Lower leg skin (tissue), 4 donors: ENCODE measurements at places on chromosomes 13 and 19.
A peak's percentile ranks its signal among the peaks of the same experiment; 100 is the strongest.

- no peak for DNase-seq
These were observed 32.6 kb upstream of the SLC46A3 start for GRCh38 chr13:28751175-28751960.

DNA sequence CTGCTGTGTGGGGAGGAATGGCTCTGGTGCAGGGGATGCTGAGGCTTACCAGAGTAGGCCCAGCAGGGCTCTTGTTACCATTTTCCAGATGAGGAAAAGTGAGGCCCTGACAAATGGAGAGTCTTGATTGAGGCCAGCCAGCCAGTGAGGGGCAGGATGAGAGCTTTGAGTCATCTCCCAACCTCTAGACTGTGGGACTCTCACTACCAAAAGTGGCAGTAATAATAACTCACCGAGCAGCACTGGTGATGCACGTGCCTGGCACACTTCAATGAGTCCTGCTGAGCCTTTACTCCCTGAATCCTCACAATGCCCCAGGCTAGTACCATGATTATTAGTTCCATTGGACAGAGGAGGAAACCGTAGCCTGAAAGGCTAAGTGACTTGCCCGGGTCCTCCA, 7.8 kb downstream of the CIC start:
- no peak for DNase-seq

DNA sequence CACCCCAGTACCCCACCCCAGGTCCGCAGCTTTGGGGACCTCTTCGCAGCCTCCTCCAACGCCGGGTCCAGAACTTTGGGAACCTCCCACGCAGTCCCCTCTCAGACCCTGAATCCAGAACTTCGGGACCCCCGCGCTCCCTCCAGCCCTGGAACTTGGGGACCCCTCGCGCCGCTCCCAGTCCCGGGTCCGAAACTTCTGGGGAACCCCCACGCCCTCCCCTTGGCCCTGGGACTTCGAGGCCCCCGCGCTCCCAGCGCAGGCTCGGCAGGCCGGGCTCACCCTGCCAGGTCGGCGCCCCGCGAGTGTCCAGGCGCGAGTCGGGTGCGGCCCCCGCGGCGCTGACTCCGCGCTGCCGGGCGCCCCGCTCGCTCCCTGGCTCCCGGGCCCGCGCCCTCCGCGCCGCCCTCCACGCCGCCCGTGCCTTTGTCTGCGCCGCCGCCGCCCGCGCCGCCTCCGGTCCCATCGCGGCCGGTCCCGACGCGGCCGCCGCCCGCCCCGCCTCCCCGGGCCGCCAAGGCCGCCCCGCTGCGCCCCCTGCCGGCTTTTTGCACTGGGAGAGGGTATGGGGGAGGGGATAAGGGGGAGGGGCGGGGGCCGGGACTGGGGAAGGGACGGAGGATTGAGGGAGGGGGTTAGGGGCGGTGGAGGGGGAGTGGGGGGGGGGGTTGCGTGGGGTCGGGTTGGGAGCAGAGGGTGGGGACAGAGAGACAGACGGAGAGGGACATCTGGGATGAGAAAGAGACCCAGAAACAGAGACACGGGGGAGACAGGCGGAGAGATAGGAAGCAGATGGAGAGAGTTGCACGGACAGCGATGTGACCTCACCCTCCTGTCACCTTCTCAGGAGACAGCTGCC, at the start of gene HOMER3:
HOMER3 (minus strand) TSS at position 449 of the 859 bp plus-strand sequence. CDS start 2,235 bp downstream, outside the sequence.
- peak; percentile 60 for DNase-seq

DNA sequence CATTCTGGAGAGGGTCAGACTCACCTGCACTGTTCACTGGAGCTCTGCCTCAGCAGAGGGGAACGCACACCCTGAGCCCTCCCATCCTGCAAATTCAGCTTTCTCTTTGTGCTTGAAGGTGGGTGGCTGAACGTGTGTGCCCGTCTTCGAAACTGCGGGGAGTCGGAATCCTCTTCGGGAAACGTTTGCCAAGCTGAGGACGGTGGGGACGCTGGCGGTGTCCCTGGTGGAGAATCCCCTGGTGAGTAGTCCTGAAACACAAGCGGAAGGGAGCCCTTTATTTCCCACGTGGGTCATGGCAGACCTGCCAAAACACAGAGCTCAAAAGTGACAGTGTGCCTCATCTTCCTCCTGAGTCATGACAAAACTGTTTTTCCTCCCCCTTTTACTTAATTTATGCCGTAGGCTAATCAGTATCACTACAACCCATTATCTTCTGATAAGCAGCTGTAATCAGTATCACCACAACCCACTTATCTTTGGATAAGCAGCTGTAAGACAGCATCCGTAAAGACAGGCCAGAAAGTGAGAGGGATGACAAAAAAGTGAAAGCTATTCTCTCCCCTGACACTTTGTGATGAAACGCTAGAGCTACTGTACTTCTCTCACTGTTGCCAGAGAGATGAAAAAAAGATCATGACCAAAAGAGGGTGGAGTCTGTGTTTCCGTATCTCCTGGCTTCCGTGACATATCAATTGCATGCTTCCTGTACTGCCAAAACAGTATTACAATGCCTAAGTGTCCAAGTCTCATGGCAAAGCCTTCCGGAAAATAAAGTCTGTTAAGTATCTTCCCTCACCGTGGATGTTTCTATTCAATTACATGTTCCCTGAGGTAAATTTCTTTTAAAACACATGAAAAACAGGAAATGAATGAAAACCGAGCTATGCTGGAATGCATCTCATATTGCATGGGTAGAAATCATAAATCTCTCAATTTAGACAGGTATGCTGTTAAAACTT, 155.5 kb downstream of the TBC1D4 start:
- DNase-seq: no peak

DNA sequence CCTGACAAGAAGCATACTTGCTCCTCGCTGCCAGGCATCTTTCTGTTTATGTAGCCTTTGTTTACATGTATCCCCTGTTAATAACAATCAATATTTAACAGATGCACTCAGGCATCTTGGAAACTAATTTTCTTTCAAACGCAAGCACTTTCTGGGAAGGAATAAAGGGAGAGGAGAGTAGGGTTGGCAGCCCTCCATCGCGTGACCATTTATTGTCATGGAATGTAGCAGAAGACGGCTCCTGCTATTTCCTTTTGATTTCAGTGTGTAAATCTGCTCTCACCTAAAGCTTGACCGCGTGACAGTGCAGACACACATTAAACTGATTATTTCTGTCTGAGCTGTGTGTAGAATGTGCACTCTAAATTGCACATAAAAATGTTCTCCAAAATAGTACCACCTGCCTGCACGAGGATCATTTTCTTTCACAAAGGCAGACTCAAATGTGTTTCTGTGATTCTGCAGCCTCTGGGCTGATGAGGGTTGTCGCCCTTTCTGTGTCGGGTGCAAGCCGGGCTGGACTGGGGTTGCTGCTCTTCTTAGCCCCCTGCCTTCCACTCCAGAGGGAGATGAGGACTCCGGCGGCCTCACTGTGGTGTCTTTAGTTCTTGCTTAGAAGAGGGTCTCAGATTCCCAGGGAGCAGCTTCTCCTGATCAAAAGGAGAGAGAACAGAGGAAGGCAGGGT, 223.5 kb upstream of the MAB21L1 start:
- DNase-seq: no peak

DNA sequence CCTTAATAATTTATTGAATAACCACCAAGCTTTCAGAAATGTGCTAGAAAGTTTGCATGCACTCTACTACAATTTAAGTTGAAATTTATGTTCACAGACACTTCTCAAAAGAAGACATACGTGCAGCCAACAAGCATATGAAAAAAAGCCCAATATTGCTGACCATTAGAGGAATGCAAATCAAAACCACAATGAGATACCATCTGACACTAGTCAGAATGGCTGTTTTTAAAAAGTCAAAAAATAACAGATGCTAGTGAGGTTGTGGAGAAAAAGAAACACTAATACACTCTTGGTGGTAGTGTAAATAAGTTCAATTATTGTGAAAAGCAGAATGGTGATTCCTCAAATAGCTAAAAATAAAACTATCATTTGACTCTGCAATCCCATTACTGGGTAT, 308.8 kb upstream of the PCDH9 start:
- no peak for DNase-seq

DNA sequence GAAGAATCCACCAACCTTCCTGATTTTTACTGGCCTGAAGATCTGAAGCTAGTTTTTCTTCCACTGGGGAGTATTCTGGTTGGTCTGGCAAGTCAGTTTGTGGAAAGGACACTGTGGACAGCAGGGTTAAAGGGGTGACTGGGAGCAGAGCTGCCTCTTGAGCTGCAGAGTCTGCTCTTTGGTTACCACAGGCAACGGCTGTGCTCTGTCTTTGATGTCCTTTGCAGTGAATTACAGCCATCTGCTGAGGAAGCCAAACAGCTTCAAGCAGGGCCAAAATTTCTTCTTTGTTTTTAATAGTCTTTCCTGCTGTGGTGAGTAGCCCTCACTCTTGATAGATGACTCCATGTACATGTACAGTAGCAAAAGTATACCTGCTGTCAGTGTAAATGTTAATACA, 75.7 kb downstream of the ZNF100 start:
- no peak for DNase-seq

- no peak for DNase-seq
These were observed 25.7 kb downstream of the CAB39L start for GRCh38 chr13:49418206-49418605.

DNA sequence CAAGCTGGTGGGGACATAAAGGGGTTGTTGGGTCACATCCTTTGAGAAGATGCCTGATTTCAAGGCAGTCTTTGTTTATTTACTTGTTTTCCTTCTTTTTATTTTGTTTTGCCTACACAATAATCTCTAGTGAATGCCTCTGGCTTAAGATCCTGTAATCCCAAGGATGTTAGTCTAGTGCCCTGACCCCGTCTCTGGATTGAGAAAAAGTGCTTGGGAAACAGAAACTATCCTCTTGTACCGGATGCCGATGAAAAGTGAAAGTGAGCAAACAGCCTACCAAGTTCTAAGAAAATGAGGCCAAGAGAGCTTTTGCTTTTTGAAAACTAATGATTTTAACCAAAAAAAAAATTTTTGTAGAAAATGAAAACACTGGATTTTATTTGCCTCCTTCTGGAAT, 42.1 kb upstream of the C1QTNF9 start:
- DNase-seq: peak; percentile 32

DNA sequence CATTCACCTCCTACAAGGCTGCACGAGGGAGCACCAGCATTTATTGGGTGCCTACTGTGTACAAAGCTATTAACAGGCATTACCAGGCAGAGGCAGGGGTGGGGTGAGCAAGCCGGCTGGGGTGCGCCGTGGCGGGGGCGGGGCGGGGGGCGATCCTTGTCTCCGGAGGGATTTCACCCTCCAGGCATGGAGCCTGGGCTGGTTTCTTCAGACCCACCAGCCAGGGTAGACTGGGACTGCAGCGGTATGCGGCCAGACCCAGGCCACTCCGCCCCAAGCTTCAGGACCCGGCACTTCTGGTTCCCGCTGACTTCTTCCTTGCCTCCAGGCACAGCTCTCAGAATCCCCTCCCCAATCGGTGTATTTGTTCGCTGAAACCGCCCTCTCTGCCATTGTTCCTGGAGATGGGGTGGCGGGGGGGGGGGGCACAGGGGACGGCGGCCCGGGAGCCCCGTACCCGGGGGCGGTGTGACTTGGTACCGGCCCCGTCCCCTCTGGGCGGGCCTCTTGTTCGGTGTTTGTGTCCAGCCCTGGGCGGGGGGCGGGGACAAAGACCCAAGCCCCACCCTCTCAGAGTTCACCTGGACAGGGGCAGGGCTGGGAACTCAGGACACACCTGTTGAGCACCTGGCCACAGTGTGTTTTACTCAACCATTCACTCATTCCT, 14.4 kb downstream of the TJP3 start:
- DNase-seq: no peak

GRCh38 chr13:61664801-61665705, 249.4 kb upstream of the PCDH20 start:
- no peak for DNase-seq

DNA sequence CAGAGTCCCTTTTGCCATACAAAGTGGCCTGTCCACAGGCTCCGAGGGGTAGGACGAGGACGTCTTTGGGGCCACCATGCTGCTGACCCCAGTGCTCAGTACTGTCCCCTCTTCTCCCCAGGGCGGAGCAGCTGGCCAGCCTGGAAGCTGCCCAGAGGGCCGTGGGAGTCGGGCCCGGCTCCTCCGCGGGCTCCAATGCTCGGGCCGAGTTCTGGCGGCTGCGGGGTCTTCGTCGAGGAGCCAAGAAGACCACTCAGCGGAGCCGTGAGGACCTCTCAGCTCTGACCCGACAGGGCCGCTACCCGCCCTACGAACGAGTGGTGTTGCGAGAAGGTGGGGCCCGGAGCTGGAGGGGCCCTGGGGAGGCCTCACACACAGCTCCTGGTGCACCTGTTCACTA, 21.1 kb downstream of the APBA3 start:
- DNase-seq: no peak

- no peak for DNase-seq
These were observed 1604.8 kb downstream of the OLFM4 start for GRCh38 chr13:54633456-54633855.

DNA sequence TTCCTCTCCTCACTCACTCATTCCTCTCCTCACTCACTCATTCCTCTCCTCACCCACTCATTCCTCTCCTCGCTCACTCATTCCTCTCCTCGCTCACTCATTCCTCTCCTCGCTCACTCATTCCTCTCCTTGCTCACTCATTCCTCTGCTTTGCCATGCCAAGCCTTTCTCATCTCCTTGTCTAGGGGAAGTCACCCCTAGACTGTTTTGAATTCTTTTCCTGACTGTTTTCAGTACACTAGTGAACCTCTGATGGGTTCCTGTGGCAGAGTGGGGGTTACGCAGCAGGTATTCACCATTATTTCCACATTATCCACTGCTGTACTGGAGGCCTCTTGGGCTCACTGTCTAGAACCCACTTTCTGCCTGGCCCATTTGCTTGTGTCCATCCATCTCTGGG, 1.2 kb downstream of the CYP4F8 start:
- peak; percentile 42 for DNase-seq

DNA sequence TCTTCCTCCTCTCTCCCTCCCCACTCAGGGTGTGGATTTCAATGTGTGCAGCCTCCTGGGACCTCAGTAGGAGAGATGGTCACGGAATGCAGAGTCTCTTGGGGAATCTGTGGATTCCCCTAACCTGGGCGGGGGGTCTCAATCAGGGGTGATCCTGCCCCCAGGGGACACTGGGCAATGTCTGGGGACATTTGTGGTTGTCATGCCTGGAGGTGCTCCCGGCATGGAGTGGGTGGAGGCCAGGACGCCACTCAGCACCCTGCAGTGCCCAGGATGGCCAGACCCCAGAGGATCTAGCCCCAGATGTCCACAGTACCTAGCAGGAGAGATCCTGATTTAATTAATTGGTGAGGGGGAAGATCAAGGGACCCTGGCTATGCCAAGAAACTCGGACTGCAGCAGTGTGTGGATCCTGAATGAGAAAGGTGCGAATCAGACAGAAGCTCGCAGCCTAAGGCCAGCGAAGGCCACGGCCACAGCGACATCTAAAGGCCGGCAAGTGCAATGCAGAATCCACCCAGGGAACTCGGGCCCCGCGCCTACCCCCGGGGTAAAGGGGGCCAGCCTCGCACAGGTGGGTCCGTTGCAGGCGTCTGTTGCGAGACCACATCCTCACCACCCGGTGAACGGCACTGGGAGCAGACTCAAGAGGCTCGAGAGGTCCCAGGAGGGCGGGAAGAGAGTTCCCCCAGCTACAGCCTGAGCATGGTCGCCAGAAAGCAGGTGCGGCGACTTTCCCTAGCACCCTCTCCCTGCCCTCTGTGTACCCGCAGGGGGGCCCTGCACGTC, 88.8 kb downstream of the GNG7 start:
- DNase-seq: peak; percentile 88

- no peak for DNase-seq
These were observed 132.7 kb downstream of the ZDHHC20 start for GRCh38 chr13:21326155-21327031.

- peak; percentile 77 for DNase-seq
These were observed 221.2 kb upstream of the SOX1 start for GRCh38 chr13:111845621-111846351.
